Fibroblast of skin of back (primary cell): ENCODE measurements at places on chromosomes 3 and 15.

GRCh38 chr15:75032395-75032794 is 9.0 kb downstream of the PPCDC start:
- DNase-seq = no peak

- DNase-seq = no peak
Observed at GRCh38 chr3:51295625-51296024, 89.5 kb upstream of the MANF start.

DNA sequence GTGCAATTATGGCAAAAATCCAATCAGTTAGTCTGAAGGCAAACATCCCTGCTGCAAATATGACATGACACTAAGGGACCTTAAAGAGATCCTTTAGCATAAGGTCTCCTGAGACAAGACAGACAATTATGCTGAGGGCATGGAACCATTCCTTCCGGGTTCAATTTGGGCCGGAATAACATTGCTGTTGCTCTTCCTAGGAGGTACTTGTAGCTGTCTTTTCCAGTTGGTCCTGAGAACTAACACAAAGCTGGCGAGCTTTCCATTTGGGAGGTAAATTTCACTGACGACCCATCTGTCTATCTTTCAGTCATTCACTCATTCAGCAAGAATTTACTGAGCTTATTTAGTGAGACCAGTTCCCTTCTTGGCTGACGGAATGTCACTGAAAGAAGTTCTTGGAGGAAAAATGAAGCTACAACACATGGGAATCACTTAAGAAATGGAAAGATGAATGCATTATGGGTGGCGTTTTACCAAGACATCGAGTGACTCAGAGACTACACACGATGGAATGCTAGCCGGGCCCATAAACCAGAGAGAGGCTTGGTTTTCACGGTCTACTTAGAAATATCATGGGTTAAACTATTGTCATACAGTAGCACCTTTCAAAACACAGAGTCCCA is 215.5 kb downstream of the PDZRN3 start:
- peak; percentile 79 for DNase-seq

DNA sequence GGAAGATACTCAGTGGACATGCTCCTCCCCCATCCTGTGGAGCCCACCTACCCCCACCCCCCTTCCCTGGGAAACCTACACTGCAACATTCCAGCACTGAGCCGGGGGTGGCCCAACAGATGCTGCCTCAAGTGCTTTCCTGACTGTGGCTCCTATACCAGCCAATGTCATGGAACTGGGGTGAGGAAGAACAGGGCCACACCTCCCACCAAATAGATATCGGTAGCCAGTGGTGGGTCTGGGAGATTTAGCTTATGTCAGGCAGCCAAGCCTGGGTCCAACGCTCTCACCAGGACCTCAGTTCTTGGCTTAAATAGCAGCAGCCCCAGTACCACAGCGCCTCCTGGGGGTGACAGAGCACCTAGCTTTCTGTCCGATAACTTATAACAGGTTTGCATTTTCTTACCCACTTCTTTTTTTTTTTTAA is 30.3 kb downstream of the CDC25A start:
- DNase-seq = peak; percentile 63

- DNase-seq = peak; percentile 32
Observed at GRCh38 chr3:58529516-58530353, 7.3 kb downstream of the ACOX2 start.

- DNase-seq = no peak
Observed at GRCh38 chr3:66083784-66084213, 45.1 kb upstream of the MAGI1 start.

- DNase-seq = no peak
Observed at GRCh38 chr15:25771338-25771706, 91.8 kb downstream of the ATP10A start.

DNA sequence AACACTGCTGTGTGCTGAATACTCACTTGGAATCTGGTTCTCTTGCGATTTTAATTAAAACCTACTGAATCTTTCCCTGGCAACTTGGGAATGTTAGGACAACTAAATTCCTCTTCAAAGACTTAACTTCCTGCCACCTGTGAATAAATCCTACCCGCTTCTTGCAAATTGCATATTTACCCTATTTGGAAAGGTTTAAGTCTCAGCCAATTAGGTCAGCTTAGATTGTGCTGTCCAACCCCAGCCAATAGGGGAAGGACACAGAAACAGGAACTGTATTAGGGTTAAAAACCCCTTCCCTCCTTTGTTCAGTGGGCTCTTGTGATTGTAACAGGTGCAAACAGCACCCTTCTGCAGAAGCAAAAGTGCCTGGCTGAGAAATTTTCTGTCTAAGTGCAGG is 38.6 kb upstream of the FSTL1 start:
- DNase-seq = no peak

DNA sequence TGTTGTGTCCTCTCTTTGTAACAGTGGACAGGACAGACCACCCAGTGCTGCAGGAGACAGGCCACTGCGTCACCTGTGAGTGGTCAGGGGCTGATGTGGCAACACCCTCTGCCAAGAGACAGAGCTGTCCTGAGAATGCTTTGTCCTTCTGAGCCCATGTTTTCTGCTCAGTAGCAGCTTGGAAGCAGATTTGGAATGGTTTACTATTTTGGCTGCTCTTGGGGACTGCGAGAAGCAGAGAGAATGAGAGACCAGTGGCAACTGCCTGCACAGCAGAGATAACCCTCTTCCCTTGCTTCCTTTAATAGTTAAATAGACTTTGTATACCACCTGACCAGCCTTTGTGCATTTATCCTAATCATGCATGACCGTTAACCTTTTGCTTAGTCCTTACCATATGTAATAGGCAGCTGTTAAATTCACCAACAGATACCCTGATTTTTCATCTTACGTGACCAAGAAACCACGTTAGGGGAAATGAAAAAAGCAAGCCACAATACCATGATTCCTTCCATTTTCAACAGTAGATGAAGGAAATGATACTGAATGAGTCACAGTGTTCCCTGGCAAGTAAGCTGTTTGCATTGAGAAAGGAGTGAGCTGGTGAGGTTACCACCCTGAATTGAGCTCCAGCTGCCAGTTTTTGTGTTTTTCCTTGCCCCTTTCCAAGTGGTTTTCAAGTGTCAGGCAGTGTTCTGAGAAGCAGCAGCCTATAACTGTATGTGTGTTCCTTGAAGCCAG is 35.5 kb downstream of the B3GALNT1 start:
- DNase-seq = peak; percentile 75

- DNase-seq = no peak
Observed at GRCh38 chr3:172627057-172627809, 83.6 kb downstream of the NCEH1 start.

GRCh38 chr15:62739507-62739906 is 303.0 kb upstream of the TPM1 start:
- peak; percentile 84 for DNase-seq

- DNase-seq = peak; percentile 95
Observed at GRCh38 chr3:150149651-150150051, 179.0 kb upstream of the PFN2 start.

DNA sequence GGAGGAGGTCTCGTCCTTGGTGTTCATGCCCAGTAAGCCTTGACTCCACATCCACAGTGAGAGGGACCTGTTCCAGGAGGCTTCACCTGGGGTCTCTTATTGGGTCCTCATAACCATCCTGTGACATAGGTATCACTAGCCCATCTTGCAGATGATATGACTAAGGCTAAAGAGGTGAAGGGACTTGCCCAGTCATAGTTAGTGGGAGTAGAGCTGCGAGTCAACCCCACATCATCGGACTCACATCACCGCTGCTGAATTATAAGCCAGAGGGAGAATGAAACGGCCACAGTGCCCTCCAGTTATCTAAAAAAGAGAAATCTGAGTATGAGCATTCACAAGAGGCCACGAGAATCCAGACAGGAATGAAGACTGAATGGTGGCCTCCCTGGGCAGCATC is 66.0 kb downstream of the MESD start:
- DNase-seq = no peak

GRCh38 chr3:23465569-23465968 is 262.4 kb downstream of the UBE2E2 start:
- DNase-seq = no peak

DNA sequence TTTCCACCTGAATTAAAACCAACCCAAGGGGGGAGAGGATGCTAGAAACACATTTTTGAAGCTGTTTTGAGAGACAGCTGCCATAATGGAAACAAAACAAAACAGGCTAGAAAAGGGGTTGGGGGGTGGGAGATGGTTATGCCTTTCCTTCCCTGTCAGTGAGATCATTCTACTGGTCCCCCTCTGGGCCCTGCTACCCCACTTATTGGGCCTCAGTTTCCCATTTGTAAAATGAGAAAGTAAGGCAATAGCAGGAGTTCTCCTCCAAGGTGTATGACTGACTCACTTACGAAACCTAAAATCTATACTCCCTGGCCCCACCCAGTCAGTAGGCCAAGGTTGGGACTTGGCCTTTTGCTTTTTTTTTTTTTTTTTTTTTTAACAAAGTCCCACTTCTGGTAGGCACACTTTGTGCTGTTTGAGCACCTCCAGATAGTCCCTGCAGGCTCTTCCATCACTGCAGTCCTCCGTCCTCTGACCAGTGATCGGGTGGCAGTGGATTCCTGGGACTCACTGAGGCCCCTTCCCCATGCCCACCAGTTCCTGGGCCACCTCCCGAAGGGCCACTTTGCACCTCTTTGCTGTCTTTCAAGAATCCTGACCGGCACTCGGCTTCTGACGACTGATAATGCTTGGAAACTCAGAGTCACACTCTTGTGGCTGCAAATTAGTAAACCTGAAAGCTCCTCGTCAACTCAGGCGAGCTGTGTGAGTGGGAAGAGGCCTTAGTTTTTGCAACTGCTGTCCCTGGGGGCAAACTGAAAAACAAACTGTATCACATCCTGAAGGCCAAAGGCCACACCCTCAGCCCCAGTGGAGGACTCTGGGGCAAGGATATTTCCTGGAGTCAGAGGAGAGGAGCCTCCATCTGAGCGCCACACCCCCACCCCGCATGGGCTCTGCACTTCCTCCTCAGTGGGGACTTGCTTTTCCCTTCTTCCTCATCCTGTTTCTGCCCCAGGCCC is 6.7 kb upstream of the PSTPIP1 start:
- no peak for DNase-seq

DNA sequence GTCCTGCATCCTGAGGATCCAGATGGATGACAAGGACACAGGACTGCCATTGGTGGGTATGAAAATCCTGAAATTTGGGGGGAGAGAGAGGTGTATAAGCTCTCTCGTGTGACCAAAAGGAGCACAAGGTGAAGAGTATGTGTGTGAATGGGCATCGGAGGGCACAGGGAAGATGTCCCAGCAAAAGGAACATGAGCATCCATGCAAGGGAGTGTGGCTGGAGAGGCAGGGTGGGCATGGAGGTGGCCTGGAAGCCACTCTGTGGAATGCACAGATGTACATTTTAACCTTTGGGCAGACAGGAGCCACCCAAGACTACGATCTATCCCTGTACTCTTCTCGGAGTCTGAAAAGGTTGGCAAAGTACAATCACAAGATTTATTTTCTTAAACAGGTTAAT is 54.5 kb downstream of the CAPN7 start:
- DNase-seq = no peak

GRCh38 chr3:135930255-135930654 is 35.3 kb upstream of the PPP2R3A start:
- no peak for DNase-seq

DNA sequence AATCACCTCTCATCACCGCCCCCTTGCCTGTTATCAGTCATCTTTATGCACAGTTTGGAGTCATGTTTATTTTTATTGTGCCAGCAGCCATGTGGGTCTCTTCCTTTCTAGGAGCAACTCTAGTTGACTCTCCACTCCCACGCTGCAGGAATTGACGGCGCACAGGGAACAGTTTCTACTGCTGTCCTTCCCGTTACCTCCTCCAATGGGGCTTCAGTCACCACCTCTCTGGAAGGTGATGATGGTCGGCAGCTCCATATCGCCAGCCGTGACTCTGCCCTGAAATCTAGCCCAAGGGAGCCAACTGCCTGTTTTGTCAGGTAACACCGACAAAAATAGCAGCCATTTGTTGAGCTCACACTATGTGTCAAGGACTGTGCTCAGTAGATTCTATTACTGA is 35.6 kb upstream of the FAM107A start:
- DNase-seq = no peak

DNA sequence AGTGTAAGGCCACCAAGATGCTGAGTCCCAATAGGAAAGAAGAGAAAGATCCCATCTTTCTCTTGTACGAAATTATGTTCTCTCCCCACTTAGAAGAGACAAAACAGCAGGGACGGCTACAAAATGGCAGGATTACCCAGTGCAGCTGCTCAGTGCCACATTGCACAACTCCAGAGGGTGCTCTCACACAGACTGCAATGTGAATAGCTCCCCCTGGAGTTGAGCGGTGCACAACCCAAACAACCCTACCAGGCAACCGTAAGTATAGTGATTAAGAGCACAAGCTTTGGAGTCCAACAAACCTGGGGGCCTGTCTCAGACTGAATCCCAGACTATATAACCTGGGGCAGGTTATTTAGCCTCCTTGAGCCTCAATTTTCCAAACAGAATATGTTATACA is 3.1 kb upstream of the BHLHE40 start:
- peak; percentile 63 for DNase-seq

GRCh38 chr3:157520485-157521150 is 17.4 kb upstream of the VEPH1 start:
- DNase-seq = no peak

GRCh38 chr3:24270204-24270691 is 224.4 kb downstream of the THRB start:
- no peak for DNase-seq

- peak; percentile 25 for DNase-seq
Observed at GRCh38 chr15:89198934-89199333, 22.4 kb downstream of the RLBP1 start.

- DNase-seq = peak; percentile 55
Observed at GRCh38 chr15:100835636-100836035, 44.0 kb upstream of the ALDH1A3 start.

DNA sequence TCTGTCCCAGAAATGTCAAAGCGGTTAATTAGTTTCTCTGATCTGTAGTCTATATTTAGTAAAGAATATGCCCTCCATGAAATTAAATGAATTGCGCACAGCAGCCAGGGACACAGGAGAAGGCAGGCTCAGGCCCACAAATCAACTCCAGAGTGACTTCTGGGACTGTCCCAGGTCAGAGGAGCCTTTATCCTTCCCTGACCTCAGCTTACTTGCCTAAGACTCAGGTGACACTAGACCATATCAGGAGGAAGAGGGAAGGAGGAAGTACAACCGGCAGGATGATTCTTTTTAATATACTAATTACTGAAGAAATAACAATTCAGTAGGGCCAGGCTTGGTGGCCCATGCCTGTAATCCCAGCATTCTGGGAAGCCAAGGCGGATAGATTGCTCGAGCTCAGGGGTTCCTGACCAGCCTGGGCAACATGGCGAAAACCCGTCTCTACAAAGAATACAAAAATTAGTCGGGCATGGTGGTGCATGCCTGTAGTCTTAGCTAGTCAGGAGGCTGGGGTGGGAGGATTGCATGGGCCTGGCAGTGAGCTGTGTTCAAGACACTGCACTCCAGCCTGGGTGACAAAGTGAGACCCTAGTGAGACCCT is 1.8 kb upstream of the GPR15 start:
- DNase-seq = no peak

GRCh38 chr3:126381966-126382365 is 12.7 kb upstream of the CFAP100 start:
- no peak for DNase-seq

- no peak for DNase-seq
Observed at GRCh38 chr3:192281207-192281880, 446.0 kb downstream of the FGF12 start.
